ENCODE measurements at places on chromosomes 3 and 15.
A peak's percentile ranks its signal among the peaks of the same experiment; 100 is the strongest.

- DNase-seq: no peak
Measured at GRCh38 chr3:45241206-45241605, 15.1 kb upstream of the TMEM158 start.

DNA sequence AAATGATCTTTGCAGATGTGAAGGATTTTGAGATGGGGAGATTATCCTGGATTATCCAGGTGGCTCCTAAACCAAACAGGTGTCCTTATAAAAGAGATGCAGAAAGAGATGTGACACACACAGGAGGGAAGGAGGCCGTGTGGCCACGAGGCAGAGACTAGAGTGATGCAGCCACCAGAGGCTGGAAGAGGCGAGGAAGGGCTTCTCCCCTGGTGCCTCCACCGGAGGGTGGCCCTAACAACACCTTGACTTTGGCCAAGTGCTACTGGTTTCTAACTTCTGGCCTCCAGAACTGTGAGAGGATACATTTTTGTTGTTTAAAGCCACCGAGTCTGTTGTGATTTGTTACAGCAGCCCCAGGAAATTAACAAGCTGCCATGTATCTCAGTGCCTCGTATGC lies 127.1 kb downstream of the ASB7 start:
- DNase-seq: no peak

- DNase-seq: peak; percentile 33
Measured at GRCh38 chr3:105414841-105415240, 48.1 kb downstream of the ALCAM start.

DNA sequence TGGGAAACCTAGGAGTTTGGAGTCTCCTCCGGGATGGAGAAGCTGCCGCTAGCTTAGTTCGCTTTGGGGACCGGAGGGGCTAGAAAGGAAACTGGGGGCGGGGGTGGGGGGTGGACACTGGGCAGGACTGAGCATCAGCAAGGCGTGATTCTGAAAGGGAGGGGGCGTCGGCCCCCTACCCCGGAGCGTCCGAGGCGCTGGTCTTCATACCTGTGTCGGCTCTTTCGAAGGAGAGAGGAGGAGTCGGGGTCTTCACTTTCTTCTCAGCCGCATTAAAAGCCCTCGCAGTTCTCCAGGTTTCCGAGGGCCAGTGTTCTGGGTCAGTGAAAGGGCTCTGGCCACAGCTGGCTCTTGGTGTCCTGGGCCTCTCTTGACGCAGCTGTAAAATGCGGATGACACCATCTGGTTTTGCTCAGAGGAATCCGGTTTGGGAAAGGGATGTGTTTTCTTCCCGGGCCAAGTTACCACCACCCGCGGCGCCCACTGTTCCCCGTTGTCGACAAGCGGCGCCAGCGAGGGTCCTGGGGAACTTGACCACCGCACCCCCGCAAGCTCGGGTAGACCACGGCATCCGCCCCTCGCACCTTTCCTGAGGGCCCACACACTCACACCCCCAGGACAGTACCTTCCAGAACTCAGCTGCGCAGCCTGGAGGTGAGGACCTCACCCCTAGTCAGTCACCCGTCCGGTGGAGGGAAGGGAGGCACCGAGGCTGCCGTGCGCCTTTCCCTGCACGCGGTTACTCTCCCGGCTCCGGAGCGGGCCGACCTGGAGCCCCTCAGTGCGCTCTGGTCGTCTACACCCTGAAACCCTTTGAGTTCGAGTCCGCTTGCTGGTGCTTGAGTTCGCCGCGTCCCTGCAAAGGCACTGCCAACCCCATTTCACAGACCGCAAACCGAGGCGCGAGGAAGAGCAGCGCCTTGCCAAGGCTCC lies 660 bp downstream of the CCK start:
- DNase-seq: no peak

GRCh38 chr3:161577662-161578061 lies 81.1 kb downstream of the OTOL1 start:
- DNase-seq: no peak

Data from SK-N-DZ (cell line).